CD4-positive, alpha-beta T cell treated with Interleukin-15 for 1 hour (primary cell): ENCODE measurements at places on chromosomes 1 and 21.

- no peak for DNase-seq
Measured at GRCh38 chr1:187300081-187300480, 471.3 kb downstream of the PLA2G4A start.

GRCh38 chr1:4631321-4631720 lies 23.1 kb upstream of the AJAP1 start:
- DNase-seq, result no peak

DNA sequence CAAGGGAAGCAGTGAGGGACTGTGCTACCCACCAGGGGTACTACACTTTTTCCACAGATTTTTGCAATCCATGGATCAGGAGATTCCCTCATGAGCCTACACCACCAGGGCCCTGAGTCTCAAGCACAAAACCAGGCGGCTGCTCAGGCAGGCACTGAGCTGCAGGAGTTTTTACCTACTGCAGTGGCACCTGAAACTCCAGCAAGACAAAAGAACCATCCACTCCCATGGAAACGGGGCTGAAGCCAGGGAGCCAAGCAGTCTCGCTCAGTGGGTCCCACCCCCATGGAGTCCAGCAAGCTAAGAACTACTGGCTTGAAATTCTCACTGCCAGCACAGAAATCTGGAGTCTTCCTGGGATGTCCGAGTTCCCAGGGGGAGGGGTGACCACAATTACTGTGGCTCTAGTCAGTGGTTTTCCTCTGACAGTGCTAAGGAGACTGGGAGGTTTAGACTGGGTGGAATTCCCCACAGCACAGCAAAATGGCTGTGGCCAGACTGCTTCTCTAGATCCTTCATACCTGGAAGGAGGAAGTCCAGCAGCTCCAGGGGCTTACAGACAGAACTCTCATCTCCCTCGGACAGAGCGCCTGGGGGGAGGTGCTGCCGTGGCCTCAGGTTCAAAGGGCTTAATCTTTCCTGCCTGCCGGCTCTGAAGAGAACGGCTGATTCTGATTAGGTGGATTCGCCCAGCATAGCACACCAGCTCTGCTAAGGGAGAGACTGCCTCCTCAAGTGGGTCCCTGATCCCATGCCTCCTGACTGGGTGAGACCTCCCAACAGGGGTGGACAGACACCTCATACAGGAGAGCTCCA lies 437.8 kb downstream of the LTN1 start:
- no peak for DNase-seq

GRCh38 chr1:107640207-107640606 lies 324.8 kb downstream of the VAV3 start:
- DNase-seq, result no peak

- DNase-seq, result no peak
Measured at GRCh38 chr1:201399352-201400126, 415 bp upstream of the LAD1 start.
